ENCODE measurements at places on chromosomes 1 and 21. TPM values are rescaled to one million over a fixed set of nuclear protein-coding genes. Genes with fewer than 3 reads are reported as not detected.
A peak's percentile ranks its signal among the peaks of the same experiment; 100 is the strongest.

DNA sequence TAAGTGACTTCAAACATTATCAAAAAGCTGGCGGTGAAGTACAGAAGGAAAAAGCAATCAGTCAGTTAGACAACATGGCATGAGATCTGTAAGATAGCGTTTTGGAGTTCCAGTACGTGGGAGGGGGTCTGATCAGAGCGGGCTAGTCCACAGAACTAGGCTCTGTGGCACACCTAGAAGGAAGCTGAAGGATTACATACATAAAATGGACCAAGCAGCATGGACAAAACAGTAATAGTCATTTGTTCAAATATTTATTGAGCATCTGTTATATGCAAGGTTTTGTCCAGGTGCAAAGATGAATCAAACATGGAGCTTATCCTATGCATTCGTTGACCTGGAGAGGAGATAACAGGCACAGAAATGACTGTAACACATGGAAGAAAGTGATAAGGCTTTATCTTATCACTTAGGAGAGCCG is 22.9 kb upstream of the PLA2G2E start:
- no peak for DNase-seq
- no peak overlapping the region for H3K4me3 ChIP-seq
- no peaks in the 10 kb centered on the region for H3K36me3 ChIP-seq
- H3K27me3 ChIP-seq, result no peaks in the 10 kb centered on the region

DNA sequence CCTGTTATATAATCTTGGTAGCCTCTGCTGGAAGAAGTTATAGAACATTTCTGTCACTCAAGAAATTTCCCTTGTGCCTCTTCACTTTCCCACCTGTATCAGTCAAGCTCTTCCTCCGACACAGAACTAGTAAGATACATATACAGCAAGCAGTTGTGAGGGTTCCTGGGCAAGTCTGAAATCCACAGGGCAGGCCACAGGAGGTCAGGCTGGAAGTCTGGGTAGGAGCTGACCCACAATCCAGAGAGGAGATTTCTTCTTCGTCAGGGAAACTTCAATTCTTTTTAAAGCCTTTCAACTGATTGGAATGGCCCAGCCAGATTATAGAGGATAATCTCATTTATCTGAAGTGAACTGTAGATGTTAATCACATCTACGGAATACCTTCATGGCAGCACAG is 96.4 kb upstream of the FMN2 start:
- no peak for DNase-seq
- H3K4me1 ChIP-seq, result no peaks in the 10 kb centered on the region
- no peak overlapping the region for H3K27ac ChIP-seq
- no peak overlapping the region for H3K4me3 ChIP-seq

DNA sequence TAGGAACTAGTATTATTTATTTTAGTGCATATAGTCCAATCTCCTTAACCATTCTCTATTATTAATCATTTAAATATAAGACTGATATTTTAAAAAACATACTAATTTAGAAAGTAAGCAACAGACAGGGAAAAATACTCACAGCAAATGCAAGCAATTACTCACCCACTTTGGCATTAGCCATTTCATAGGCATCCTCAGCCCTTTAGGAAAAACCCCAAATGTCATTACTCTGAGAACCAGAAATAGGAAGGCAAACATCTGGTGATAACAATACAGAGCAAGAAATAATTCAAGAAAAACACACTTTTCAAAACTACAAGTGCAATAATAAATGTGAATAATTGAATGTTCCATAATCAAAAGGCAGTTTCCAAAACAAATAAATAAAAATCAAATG is 545.1 kb downstream of the PLPP3 start:
- no peak for DNase-seq
- no peak overlapping the region for H3K27ac ChIP-seq
- no peaks in the 10 kb centered on the region for H3K27me3 ChIP-seq
- H3K4me3 ChIP-seq, result no peak overlapping the region
- H3K36me3 ChIP-seq, result no peaks in the 10 kb centered on the region

The SLC1A7 gene
- total RNA-seq, result not detected

DNA sequence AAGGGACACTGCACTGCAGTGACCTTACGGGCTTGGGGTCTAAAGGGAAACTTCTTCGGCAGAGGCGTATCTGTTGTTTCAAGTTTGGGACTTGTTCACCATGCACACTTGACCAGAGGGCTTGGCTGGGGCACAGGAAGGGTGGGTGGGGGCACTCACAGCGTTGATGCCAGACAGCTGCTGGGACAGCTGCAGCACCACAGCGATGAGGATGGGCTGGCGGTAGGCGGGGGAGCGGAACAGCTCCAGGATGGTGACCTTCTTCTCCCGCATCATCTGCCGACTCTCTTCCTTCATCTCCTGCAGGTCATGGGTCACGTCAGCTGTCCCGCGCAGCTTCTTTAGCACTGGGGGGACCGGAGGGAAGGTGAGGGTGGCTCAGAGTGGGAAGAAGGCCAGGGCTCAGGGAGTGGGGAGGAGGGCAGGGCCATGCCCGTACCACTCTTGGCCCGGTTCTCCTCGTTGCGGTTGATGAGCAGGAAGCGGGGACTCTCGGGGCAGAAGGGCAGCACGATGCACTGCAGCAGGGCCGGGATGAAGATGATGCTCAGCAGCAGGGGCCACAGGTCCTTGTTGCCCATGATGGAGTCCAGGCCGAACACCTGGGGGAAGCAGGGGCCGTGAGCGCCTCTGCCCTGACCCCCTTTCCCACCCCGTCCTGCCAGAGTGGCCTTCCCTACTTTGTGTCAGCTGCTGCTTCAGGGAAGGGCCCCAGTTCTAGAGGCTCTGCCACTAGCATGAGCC is 29.1 kb downstream of the SLC2A1 start:
- peak overlapping the region; percentile 53 for H3K27ac ChIP-seq
- H3K4me1 ChIP-seq, result peaks cover 58% of the 10 kb centered on the region
- H3K36me3 ChIP-seq, result peaks cover 52% of the 10 kb centered on the region
- H3K4me3 ChIP-seq, result no peak overlapping the region
- no peaks in the 10 kb centered on the region for H3K27me3 ChIP-seq
- no peak for DNase-seq

The DEPDC1 gene
- not detected for total RNA-seq

The KDF1 gene
- 2.6 TPM for total RNA-seq

The AMY2A gene
- not detected for total RNA-seq

The PGBD5 gene
- not detected for total RNA-seq

DNA sequence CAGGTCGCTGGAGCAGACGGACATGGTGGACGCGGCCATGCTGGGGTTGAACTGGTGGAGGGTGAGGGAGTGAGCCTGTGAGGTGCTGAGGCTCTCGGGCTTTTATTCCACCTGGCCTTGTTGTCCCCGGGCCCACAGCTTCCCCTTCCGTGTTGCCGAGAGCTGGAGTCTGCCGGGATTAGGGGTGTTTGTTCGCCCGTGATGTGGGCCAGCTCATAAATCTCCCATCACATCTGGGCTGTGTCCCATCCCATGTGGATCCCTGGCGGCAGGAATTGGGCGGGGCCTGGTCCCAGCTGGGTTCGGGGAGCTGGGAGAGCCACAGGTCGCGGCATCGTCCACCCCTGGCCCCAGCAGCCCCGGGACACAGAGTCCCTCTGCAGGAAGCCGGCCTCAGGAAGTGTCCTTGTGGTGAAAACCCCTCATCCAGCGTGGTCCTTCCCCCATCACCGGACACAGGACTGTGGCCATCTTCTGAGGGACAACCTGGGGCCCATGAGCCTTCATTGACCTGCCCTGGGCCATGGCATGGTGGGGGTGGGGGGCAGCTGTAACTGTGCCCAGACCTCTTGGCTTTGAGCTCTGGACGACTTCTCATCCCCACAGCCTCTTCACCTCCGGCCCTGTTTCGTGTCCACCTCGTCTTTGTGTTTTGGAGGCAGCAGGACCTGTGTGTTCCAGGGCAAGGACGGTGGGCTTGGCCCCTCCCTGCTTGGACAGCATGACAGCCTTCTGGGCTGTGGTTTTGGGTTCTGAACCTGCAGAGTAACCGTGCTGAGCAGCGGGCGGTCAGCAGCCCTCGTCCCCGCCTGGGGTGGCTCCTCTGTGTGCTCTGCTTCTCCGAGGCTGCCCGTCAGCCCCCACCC is at the start of gene KRTAP10-6:
KRTAP10-6 (minus strand) TSS at position 60 of the 866 bp plus-strand sequence; CDS start at position 39, 21 bp downstream.
- H3K27ac ChIP-seq, result no peak within 1 kb of the TSS
- no peaks in the 10 kb centered on the region for H3K4me1 ChIP-seq
- no peak for DNase-seq

The S1PR1 gene
- 366 TPM for total RNA-seq

DNA sequence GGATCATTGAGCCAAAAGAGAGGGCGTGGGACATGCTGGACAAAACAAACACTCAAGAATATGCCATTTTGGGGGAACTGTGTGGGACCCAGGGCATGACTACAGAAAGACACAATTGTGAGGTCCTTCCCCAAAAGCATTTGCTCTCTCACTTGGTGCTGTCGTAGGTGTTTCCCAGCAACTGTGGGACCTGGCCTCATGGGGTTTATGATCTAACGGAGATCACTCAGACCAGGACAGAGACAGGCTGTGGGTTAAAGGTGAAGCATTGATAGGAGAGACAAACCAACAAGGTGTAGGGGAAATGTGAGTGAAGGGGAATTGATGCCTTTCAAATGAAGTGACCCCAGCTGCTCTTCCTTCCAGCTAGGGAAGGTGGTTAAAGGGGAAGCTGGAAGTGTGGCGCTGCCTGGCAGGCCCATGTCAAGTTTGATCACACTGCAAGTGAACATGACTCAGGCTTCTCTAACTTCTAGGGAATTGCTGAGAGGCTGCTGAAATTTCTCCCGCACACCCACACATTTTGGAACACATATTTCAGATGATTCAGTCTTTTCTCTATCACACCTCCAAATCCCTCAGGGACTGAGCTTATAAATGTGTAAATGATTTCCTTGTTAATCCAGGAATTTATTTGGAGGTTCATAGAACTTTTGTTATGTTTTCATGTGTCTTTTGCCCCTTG is 30.2 kb downstream of the TRAF5 start:
- H3K27me3 ChIP-seq, result no peaks in the 10 kb centered on the region
- H3K4me1 ChIP-seq, result peaks cover 44% of the 10 kb centered on the region
- H3K27ac ChIP-seq, result no peak overlapping the region
- DNase-seq, result no peak
- H3K36me3 ChIP-seq, result peaks cover 22% of the 10 kb centered on the region
- H3K4me3 ChIP-seq, result no peak overlapping the region

The ADGRL4 gene
- not detected for total RNA-seq

GRCh38 chr1:2466270-2466665 is 9.8 kb upstream of the PLCH2 start:
- DNase-seq, result no peak
- H3K27ac ChIP-seq, result no peak overlapping the region
- H3K4me3 ChIP-seq, result no peak overlapping the region
- H3K27me3 ChIP-seq, result no peaks in the 10 kb centered on the region
- H3K36me3 ChIP-seq, result no peaks in the 10 kb centered on the region

GRCh38 chr1:112209493-112209892 is 186.5 kb upstream of the CTTNBP2NL start:
- no peaks in the 10 kb centered on the region for H3K27me3 ChIP-seq
- DNase-seq, result no peak
- no peak overlapping the region for H3K27ac ChIP-seq
- no peaks in the 10 kb centered on the region for H3K4me1 ChIP-seq
- H3K4me3 ChIP-seq, result no peak overlapping the region

- no peak overlapping the region for H3K27ac ChIP-seq
- H3K4me1 ChIP-seq, result peaks cover 97% of the 10 kb centered on the region
- H3K4me3 ChIP-seq, result no peak overlapping the region
- no peak for DNase-seq
Measured at GRCh38 chr21:35010447-35010846, 38.7 kb downstream of the RUNX1 start.

- H3K4me3 ChIP-seq, result no peak overlapping the region
- H3K4me1 ChIP-seq, result no peaks in the 10 kb centered on the region
- no peaks in the 10 kb centered on the region for H3K36me3 ChIP-seq
- no peak for DNase-seq
- H3K27me3 ChIP-seq, result no peaks in the 10 kb centered on the region
- H3K27ac ChIP-seq, result no peak overlapping the region
Measured at GRCh38 chr1:67759066-67759465, 74.1 kb downstream of the GADD45A start.

GRCh38 chr1:187045371-187045770 is 216.6 kb downstream of the PLA2G4A start:
- no peaks in the 10 kb centered on the region for H3K27me3 ChIP-seq
- no peak overlapping the region for H3K27ac ChIP-seq

The KLHDC8A gene
- not detected for total RNA-seq

DNA sequence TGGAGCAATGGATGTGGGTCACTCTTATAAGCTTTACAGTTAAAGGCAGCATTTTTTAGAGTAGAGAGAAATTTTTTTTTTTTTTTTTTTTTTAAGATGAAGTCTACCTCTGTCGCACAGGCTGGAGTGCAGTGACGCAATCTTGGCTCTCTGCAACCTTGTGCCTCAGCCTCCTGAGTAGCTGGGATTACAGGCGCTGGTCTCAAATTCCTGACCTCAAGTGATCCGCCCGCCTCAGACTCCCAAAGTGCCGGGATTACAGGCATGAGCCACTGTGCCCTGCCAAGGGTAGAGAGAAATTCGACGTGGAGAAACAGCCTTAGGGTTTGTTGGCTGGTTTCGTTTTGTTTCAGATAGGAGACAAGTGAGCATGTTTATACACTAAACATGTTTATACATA is 594.2 kb upstream of the ADAMTS5 start:
- H3K27me3 ChIP-seq, result no peaks in the 10 kb centered on the region
- H3K4me3 ChIP-seq, result no peak overlapping the region

- DNase-seq, result no peak
- no peaks in the 10 kb centered on the region for H3K27me3 ChIP-seq
- no peaks in the 10 kb centered on the region for H3K36me3 ChIP-seq
- H3K4me1 ChIP-seq, result no peaks in the 10 kb centered on the region
- no peak overlapping the region for H3K4me3 ChIP-seq
Measured at GRCh38 chr1:228963795-228964177, 228.5 kb downstream of the RHOU start.

The F3 gene
- total RNA-seq, result 0.44 TPM

GRCh38 chr1:187476671-187477070 is 647.9 kb downstream of the PLA2G4A start:
- H3K4me3 ChIP-seq, result no peak overlapping the region
- no peak for DNase-seq
- no peaks in the 10 kb centered on the region for H3K27me3 ChIP-seq
- no peaks in the 10 kb centered on the region for H3K36me3 ChIP-seq
- H3K4me1 ChIP-seq, result no peaks in the 10 kb centered on the region
- no peak overlapping the region for H3K27ac ChIP-seq

GRCh38 chr1:174969977-174970376 is 29.8 kb upstream of the CACYBP start:
- no peaks in the 10 kb centered on the region for H3K27me3 ChIP-seq
- no peak for DNase-seq

The BNIPL gene
- 4.6 TPM for total RNA-seq

The FCN3 gene
- not detected for total RNA-seq

GRCh38 chr1:94039514-94039870 is 81.5 kb downstream of the ABCA4 start:
- no peaks in the 10 kb centered on the region for H3K27me3 ChIP-seq
- H3K27ac ChIP-seq, result no peak overlapping the region
- H3K4me3 ChIP-seq, result no peak overlapping the region
- H3K36me3 ChIP-seq, result no peaks in the 10 kb centered on the region
- no peaks in the 10 kb centered on the region for H3K4me1 ChIP-seq

The BCL2L15 gene
- total RNA-seq, result 2.1 TPM
